ENCODE measurements at places on chromosomes 12 and 14.

DNA sequence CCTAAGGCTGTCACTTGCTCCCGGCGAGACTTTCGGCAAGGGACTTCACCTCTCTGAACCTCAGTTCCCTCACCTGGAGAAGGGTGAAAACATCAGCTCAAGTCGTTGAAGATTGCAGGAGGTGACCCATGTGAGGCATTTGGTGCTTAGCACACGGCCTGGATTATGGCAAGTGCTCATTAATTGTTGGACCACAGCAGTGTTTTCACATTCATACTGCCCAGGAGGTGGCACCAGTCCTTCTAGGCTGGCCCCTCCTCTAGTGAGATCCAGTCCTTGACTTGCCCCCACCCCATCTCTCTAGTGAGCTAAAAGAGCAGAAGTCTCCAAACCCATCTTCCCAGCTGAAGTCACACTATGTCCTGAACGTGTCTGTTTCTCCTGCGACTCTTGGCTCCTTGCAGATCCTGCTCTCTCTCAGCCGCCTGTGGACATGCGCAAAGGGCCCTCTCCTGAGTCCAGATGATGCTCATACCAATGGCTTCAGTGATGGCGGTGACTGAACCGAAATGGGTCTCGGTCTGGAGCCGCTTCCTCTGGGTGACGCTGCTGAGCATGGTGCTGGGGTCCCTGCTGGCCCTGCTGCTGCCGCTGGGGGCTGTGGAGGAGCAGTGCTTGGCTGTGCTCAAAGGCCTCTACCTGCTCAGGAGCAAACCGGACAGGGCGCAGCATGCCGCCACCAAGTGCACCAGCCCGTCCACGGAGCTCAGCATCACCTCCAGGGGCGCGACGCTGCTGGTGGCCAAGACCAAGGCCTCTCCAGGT is 1.6 kb downstream of the FICD start:
- DNase-seq: no peak

GRCh38 chr14:76917158-76917596 is 91.0 kb downstream of the LRRC74A start:
- DNase-seq: peak; percentile 13

DNA sequence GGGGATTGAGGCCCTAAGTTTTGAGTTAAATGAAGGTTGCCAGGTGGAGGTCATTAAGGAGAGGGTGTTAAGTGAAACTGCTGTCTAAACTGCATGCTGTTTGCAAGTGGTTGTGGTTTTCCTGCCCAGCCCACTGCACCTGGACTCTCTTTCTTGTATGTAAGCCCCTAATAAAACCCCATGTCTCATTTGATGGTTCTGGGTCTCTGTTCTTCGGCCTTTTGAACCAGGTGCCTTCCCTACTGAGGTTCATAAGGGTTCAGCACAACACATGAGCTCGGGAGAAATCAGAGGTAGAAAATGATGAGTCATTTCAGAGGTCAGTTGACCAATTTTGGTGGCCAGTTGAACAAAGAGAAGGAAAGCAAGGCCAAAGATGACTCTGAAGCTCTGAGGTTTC is 382.5 kb downstream of the RPS29 start:
- DNase-seq: no peak

- no peak for DNase-seq
Observed at GRCh38 chr12:110688446-110689280, at the start of gene HVCN1. HVCN1 (minus strand) TSS chr12:110689115; CDS start chr12:110683245, 5,870 bp downstream.

GRCh38 chr12:86193931-86194330 is 62.3 kb downstream of the MGAT4C start:
- no peak for DNase-seq

Data from NCI-H1048 (cell line).